ENCODE measurements at places on chromosomes 3 and 15.

DNA sequence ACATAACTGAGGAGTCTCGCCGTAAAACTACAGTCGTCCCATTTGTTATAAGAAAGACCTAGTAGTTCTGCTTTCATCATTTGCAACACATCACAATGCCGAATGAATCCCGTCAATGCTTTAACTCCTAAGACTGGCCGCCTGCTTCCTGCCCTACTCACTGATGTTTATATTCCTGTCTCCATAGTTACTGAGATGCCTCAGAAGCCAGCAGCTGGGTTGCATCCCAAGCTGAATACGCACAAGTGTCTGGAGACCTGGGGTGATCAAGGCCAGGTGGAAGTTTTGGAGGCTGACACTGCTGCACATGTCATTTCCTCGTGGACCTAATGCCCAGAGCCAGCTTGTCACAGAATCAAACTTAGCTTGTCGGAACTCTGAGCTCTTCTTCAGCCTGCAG, 95.2 kb upstream of the UBE2E1 start:
- no peak for DNase-seq

DNA sequence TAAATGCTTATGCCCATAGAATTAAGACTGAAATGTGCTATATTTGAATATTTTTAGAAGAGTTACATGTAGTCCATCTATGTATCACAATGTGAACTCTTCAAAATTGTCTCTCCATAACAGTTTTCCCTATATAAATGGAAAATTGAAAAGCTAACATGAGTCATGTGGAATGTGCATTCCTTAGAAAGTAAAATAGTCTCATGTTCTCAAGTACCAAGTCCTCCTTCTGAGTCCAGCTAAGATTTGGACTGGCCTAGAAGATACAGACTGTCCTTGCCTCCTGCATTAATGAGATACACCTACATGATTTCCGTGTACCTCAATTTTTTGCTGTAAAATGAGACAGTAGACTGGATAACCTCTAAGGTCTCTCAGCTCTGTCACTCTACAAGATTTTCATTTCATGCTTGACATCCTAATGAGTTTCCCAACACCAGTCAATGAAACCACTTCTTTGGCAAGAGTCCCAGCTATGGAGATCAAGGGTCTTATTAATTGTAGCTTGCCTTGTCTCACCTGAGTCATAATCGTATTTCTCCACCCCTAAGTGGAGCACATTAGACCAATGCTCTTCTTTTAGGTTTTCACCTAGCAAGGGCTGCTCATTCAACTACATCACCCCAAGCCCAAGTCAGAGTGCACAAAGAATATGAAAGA, 350.6 kb upstream of the IL12A start:
- DNase-seq = peak; percentile 22

DNA sequence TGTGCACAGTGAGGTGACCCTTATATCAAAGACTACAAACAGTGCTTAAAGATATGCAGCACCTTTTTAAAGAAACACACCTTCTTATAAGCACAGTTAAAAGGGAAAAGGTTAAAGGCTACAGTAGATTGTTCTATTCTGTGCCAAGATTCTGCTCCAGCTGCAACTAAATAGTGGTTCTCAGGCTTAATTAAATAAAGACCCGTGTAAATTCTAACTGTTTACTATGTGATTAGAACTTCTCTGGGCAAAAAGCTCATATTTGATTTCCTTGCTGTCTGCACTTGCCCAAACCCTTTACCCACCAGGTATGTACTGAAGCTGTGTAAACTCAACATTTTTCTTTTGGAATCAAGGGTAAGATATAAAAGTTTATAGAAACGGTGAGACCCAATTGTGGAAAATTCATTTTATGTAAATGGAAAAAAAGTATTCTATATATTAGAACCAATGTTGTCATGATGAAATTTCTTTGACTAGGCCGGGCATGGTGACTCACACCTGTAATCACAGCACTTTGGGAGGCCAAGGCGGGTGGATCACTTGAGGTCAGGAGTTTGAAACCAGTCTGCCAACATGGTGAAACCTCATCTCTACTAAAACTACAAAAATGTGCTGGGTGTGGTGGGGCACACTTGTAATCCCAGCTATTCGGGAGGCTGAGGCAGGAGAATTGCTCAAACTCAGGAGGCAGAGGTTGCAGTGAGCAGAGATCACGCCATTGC, 230.6 kb downstream of the MECOM start:
- DNase-seq = no peak

DNA sequence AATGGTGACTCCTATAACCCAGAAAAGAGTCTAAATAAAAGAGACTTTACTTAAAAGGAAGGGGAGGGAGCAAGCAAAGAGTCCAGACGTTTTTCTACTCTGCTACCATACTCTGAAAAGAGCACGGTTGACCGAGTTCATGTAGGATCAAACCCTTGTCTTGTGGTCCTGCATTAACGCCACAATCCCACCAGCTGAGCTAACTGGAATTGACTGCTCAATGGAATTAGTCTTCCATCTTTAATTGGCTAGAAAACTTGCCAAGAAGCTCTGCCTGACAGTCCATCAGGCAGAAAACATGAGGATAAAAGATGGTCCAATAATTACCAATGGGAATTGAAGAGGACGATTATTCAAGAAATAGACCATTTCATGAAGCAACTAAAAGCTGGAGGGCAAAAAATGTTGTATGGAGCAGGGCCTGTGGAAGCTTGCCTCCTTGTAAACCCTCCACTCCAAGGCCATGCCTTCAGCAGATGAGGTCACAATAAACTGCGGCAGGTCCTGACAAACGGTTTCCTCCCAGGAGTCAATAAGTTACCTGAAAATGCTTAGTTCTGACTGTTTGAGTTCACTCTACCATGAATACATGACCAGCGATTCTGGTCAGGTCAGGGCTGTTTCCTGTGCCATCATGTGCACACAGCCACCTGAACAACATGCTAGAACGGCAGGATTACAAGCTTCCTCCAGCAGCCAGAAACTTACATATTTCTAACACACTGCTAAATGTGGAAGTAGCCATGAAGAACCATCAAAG, 35.6 kb upstream of the ARHGEF3 start:
- no peak for DNase-seq

DNA sequence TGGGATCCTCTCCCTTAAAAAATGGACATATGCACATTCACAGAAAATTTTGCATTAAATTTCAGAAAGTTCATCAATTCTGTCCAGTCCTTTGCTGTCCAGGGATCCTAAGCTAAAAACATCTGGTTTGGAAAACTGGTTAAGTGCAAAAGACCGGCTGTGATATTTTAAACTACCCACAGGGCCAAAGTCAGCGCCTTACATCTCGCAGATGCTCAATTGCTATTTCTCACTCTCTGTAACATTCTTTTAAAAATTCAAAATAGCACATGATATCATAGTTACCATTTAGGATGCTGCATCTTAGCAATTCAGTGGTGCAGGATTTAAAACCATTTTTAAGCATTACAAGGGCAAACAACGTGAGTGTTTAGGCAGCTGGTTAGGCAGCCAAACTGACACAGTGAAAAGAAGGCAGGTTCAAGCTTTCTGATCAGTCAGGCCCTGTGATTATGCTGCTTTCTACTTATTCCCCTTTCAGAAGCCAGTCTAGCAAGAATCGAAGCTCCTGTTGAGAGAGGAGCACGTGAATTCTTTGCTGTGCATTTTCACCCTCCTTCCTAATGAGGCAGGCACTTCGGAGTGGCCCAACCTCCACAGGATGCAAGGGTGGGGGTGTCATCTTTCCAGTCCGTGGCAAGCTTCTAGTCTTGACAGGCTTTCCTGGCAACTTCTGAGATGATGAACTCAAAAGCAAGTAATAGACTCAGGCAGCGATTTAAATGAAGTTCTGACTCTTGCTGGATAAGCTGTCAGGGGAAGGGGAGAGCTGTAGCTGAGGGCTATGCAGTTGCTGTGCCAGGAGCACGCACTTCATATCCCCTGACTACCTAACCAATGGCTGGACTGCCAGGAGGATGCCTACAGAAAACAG, 8.8 kb downstream of the PRICKLE2 start:
- DNase-seq = no peak

DNA sequence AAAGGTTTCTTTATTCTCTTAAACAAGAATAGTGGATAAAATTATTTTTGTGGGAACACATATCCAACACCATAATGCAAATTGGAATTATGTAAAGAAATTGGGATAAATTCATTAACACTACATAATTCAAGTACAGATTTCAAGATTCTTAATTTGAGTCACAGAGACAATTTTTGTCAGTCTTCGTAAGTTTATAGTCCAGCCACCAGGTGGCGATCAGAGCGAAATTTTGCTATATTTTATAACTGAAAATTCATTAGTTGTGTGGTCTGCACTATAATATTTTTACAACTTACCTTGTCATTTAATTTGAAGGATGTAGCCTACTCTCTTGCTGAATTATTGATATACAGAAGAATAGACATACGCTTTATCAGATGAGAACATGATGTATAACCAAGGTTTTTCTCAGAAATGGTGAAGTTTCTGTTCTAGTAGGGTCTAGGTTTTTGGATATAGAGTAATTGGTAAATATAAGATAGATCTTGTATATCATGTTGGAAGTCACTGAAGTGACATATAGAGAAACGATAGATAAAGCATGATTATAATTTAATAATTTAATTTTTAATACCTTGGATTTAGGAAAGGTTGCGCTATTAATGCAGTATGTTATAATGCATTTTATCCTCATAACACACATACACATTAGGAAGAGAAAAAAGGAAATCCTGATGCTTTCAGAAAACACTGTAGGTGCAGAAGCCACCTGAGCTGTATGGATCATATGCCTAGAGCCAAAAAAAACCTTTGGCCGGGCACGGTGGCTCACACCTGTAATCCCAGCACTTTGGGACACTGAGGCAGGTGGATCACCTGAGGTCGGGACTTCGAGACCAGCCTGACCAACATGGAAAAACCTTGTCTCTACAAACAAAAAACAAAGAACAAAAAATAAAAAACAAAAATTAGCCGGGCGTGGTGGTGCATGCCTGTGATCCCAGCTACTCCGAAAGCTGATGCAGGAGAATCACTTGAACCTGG, 31.7 kb downstream of the PLSCR4 start:
- DNase-seq = peak; percentile 22

DNA sequence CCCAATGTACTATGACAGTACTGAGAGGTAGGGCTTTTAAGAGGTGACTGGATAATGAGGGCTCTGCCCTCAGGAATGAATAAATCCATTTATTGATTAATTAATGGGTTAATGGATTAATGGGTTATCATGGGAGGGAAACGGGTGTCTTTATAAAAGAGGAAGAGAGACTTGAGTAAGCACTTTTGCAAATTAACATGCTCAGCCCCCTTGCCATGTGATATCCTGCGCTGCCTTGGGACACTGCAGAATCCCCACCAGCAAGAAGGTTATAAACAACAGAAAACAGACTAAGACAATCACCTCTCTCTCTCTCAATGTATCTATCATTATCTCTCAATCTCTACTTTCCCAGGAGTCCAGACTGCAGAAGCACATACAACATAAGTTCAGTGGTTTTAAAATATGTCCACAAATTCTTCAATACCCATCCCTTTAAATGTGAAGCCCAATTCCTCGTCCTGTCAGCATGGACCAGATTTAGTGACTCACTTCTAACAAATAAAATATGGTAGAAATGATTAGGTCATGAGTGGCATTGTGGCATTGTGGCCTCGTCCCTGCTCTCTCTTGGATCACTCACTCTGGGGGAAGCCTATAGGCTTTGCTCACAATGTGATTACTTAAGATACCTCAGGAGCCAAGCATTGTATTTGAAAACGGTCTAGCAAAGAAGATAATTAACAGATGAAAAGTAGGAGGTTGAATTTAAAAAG, 40.0 kb upstream of the IL12A start:
- no peak for DNase-seq

GRCh38 chr3:101203411-101203810, 117.0 kb downstream of the IMPG2 start:
- DNase-seq = peak; percentile 47

GRCh38 chr3:23739536-23739935, 66.2 kb upstream of the UBE2E1 start:
- DNase-seq = peak; percentile 53

- no peak for DNase-seq
These were observed 8.4 kb downstream of the MORC1 start for GRCh38 chr3:109109574-109109973.

GRCh38 chr3:172329070-172329469, 119.2 kb downstream of the GHSR start:
- DNase-seq = no peak

- no peak for DNase-seq
These were observed 15.1 kb downstream of the MKRN2 start for GRCh38 chr3:12571986-12572385.

DNA sequence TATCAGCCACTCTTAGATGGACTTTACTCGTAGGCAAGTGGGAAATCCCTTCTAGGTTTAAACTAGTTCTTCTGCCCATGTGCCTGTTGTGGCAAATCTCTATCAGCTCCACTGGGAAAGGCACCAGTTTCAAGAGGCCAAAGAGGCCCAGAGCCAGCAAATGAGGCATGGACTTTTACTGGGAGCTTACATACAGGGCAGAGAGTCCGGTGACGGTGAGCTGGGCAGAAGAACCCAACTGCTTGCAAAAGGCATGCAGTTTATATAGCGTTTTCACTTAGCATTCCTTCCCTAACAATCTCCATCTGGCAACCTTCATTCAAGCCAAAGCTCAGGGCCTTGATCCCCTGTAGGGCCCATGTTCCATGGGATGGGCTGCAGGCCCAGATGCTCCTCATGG, 93.0 kb upstream of the C3orf80 start:
- no peak for DNase-seq

GRCh38 chr3:50530001-50530970, 26.9 kb upstream of the CACNA2D2 start:
- DNase-seq = no peak

DNA sequence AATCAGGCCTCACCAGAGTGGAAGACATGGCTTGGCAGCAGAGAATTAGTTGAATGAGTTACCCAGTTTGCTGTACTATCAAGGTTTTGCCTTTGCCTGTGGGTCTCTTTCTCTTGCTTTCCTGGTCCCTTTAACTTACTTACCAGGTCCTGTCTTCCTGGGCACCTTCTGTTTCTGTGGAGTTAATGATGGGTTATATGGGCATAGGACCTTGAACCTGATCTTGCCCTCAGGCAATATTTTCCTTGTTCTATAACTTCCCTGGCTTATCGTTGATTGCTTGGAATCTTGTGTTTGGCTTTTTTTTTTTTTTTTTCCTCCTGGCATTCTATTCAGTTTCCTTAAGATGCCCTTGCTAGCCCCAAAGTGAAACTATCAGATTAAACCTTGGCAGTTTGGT, 106.8 kb downstream of the HHLA2 start:
- no peak for DNase-seq

DNA sequence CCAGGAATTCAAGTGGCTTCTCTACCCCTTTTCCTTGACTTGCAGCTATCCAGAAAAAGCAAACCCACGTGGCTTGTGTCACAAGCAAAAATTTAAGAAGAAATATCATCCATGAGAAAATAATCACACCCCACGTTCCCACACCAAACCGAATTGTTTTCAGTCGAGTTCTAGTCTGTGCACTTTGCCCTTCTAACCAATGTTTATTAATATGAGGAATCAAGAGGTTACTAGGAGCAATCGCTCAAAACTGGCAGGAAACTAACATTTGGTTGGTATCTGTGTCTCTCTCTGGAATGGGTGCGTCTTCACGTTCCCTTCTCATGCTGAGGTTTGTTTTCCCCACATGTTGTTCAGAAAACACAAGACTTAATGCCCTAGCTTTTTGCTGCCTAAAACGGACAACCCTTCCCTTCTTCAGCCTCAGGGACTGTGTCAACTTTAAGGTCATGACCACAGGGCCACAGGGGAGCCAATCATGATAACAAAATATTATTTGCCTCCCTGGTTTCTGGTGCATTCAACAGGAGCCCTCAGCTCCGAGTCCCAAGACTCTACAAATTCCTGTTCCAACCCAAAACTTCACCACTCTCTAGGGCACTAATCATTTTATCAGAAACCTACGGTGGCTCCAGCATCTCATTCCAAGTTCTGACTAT, 41.4 kb upstream of the LMCD1 start:
- DNase-seq = no peak

- no peak for DNase-seq
These were observed 5.5 kb downstream of the FAM81A start for GRCh38 chr15:59443341-59444072.

All from astrocyte of the cerebellum (primary cell).